Peyer's patch (tissue), 4 donors: ENCODE measurements at places on chromosomes 1 and 21.

DNA sequence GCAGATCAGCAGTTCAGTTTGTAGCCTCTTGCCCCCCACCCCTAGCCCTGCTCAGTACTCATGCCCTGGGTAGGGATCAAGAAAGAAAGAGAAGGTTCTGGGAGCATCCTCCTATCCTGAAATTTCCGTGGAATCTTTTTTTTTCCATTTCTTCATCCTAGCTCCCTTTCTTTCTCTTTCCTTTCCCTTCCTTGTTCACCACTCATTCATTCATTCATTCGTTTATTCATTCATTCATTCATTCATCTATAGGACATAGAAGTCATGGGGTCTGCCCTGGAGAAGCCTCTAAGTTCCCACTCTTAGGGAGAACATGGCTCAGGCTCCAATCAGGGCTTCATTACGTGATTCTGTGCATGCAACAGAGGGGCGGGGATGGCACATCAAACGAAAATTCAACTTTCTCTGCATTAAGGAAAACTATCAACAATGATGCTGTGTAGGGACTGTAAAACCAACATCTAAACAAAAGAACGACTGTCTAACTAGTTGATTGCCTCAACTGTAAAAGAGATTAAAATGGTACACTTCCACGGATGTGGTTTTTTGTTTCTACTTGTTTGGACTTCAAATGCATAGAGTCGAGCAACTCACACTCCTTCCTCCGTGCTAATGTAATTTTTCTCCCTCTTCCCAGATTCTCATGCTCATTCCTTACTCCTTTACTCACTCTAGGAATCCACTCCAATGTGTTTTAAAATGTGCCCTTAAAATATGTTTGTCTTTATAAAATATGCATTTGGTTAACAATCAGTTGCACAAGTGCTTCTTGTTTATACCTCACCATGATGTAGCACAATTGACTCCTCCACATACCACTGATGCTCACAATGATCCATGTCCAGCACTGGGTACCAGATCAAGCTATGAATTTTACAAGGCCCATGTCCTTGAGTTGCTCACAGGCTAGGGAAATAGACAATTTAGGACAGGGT, 101.2 kb upstream of the SLC2A1 start:
- no peak for DNase-seq

- DNase-seq, result no peak
Observed at GRCh38 chr1:18230840-18231239, 123.2 kb downstream of the IGSF21 start.

DNA sequence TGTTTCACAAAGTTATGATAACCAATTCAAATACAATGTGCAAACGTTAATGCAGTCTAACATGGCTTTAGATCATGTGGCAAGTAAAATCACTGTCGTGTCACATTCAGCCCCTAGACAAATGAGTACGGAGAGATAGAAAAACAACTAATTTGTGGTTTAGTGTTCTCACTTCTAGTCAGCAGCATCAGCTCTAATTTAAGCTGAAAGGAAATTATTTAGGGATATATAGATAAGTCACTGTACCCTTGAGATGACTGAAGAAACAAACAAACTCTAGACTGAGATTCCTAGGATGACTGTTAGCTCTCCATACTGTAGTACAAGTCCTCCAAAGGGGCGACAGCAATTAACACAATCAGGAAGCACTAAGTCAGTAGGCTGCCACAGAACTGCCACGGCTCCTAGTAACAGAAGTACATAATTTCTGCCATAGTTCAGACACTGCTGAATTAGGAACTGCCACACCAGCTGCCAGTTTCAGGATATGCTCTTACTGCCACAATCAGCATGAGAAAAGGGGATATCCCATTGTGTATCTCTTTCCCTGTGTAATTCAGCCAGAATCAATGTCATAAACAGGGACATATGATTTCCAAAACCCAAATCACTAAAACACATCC, 150.4 kb upstream of the NEGR1 start:
- DNase-seq, result no peak

DNA sequence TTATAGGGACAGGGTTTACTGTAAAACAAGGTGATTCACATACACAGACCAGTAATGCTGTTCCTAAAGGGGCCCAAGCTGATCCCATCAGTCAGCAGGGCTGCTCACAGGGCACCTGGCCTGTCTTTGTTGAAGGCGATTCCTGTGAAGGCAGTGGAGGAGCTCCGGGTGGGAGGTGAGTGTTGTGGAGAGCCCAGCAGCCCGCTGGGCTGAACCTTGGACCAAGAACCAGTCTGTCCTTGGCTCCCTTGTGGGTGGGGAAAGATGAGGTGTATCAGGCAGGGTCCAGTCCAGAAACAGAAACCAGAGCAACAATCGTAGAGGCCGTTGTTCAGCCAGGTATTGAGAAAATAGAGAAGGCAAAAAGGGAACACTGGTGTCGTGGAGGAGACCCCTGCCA, 12.5 kb downstream of the PDXK start:
- no peak for DNase-seq

DNA sequence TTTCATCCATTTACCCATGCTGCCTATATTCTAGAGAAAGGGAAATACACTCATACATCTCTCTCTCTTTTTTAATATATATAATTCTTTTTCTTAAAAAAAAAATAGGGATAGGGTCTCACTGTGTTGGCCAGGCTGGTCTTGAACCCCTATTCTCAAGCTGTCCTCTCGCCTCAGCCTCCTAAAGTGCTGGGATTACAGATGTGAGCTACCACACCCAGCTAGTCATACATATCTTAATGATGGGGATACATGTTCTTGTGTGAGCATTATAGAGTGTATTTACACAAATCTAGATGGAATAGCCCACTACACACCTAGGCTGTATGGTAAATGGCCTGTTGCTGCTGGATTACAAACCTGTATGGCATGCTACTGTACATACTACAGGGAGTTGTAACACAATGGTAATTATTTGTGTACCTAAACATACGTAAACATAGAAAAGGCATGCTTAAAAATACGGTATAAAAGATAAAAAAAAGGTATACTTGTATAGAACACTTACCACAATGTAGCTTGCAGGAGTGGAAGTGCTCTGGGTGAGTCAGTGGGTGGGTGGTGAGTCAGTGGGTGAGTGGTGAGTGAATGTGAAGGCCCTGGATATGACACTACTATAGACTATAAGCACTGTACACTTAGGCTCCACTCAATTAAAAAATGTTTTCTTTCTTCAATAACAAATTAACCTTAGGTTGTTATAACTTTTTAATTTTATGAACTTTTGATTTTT, 72.9 kb downstream of the IVNS1ABP start:
- no peak for DNase-seq

GRCh38 chr1:206582971-206583706, 29.1 kb downstream of the EIF2D start:
- no peak for DNase-seq

GRCh38 chr1:64304823-64305222, 101.4 kb downstream of the UBE2U start:
- DNase-seq, result no peak

GRCh38 chr1:100358210-100358609, 5.9 kb downstream of the CDC14A start:
- DNase-seq, result no peak

GRCh38 chr1:214476986-214477870, 74.2 kb downstream of the PTPN14 start:
- no peak for DNase-seq

GRCh38 chr1:116475850-116476218, 95.0 kb downstream of the CD58 start:
- DNase-seq, result no peak

- no peak for DNase-seq
Observed at GRCh38 chr1:226215239-226215638, 8.2 kb upstream of the MIXL1 start.

DNA sequence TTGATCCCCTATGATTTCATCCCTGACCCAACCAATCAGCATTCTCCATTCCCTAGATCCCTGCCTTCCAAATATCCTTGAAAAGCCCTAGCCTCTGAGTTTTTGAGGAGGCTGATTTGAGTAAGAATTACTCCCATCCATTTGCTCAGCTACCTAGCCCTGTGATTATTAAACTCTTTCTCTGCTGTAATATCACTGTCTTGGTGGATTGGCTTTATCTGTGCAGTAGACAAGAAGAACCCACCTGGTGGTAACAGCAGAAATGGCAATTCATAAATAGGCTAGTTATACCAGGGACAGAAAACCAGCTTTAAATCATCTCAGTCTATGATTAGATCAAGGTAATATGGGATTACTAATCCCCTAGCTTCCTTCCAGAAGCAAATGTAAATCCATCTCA, 13.0 kb downstream of the IL20 start:
- DNase-seq, result no peak

DNA sequence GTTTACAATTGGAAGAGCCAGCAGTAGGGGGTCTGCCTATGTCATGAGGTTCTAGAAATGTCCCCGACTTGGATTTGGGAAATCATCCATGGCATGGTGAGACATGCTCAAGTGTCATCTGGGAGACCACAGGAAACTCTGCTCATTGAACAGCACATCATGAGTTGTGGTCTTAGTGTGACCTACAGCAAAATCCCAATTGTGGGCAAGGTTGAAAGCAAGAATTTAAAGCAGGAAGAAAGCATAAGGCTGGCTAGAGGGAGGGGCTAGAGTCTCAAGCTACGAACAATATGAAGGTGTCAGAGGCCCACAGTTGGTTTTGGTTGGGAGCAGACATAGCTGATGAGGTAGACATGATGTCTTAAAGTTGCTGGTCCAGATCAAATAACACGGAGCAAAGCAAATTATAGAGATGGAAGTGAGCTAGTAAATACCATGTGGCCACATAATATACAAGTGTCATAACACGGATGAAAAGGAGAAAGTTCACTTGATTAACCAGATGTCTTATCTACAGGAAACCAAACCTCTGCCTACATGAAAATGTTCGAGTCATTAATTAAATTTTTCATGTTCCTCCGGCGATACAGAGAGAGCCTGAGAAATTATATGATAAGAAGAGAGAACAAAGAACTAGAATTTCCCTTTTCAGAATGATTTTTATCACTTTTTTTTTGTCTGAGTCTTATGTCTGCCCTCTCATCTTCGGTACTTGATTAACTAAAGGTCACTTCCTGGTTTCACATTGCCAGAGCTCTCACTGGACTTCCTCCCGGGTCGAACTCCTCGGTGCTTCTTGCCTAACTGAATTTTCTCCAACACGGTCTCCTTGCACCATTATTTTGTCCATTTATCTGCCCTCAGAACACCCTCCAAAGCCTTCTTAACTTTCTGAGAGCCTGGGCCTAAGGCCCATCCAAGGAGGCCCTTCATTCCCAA, 67.5 kb upstream of the DUSP10 start:
- DNase-seq, result no peak

GRCh38 chr1:215557992-215558626, 9.0 kb upstream of the KCTD3 start:
- no peak for DNase-seq

- no peak for DNase-seq
Observed at GRCh38 chr1:197633447-197634078, 141.7 kb downstream of the DENND1B start.

GRCh38 chr1:89546934-89547562, 22.4 kb downstream of the LRRC8B start:
- no peak for DNase-seq

DNA sequence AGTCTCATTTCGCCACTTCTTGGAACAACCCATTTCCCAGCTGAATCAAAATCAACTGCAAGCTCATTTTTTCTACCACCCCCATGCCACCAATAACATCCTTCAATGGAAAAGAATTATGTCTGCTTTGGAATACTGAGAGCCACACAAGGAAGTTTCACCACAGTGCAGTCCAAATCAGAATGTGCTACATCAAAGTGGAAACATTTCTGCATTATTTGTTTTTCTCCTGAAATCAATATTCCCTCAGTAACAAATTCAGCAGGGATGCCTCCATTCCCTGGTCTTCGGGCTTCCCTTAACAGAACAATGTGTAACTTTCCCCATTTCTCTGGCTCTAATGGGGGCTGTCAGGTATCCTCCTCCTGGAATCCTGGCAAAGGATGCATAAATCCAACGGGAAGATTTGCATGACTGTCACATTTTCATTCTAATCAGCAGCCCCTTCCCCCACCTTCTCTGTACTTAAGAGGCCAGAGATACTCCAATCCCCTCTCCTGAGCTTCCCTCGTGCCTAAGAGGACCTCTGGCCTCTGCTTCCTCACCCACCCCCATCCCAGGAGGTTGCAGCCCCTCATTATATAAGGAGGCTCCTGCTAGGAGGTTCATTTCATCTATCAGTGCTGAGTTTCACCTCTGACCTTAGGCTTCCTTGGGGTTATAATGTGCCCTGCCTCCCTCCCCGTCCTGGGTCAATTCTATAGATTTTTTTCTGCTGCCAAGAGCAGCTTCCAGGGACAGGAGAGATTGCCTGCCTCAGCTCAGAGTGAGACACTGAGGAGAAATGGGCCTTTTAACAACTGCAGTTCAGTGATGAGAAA, 201.1 kb downstream of the OMA1 start:
- no peak for DNase-seq

GRCh38 chr1:84635429-84635828, 54.8 kb downstream of the SSX2IP start:
- DNase-seq, result no peak

- DNase-seq, result no peak
Observed at GRCh38 chr1:155888481-155888880, 22.7 kb downstream of the RIT1 start.

- DNase-seq, result no peak
Observed at GRCh38 chr1:44044071-44044801, 13.0 kb upstream of the SLC6A9 start.

DNA sequence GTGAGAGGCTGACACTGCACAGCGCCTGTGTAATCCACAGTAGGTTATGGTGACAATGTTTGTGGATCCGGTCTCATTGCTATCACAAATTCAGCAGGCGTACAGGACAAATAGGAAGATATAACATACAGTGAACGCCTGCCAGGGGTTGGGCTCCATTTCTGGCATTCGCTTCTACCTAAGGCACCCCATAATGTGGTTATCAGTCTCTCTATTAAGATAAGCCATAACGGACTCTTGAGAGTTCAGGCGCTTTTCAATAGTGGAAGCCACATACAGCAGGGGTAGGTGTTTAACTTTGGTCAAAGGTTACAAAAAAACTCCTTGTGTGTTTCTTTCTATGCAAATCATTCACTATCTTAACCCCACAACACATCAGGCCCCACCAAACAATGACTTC, 72.8 kb downstream of the SIPA1L2 start:
- no peak for DNase-seq

- DNase-seq, result no peak
Observed at GRCh38 chr1:41239988-41240610, 2.0 kb downstream of the SCMH1 start.

DNA sequence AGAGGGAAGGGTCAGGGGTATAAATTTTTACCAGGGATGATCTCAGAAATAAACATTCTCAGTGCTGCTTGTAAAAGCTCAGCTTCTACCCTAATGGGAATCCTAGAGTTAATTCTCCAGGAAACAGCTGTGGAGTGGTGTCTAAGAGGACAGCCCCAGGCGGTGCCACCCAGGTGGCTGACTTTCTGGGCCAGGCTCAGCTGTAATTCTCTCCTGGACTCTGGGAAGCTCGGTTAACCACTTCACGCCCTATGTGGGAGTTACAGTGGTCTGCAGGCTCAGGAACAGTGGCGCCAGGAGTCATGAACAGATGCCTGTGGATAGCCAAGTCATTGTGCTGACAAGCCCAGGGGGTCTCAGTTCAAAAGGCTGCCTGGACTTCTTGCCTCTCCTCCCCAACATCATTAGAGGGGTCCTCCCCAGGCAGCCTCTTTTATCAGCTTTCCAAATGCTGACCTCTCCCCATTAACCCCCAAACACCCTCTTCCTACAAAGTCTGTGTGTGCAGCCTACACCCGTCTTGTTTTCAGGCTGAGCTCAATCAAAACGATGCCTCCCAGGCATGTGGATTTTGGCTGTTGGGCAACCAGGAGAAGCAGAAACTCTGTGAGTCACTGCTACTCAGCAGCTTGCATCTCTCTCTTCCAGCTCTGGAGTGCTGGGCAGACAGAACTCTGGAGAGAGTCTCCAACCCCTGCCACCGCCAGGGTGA, 1.2 kb downstream of the HHIPL2 start:
- no peak for DNase-seq
